Activated naive CD4-positive, alpha-beta T cell treated with anti-CD3 and anti-CD28 coated beads for 36 hours (primary cell): ENCODE measurements at places on chromosomes 6 and 20. TPM values are rescaled to one million over a fixed set of nuclear protein-coding genes. Genes with fewer than 3 reads are reported as not detected.
A peak's percentile ranks its signal among the peaks of the same experiment; 100 is the strongest.

The FABP7 gene
- not detected for total RNA-seq

The NANP gene
- total RNA-seq = 6.9 TPM

The HCRTR2 gene
- not detected for total RNA-seq

The TBX18 gene
- not detected for total RNA-seq

- no peak overlapping the region for H3K27ac ChIP-seq
- DNase-seq = no peak
- no peaks in the 10 kb centered on the region for H3K4me1 ChIP-seq
- H3K4me3 ChIP-seq = no peak overlapping the region
Measured at GRCh38 chr6:170182781-170183120, 108.1 kb downstream of the DLL1 start.

DNA sequence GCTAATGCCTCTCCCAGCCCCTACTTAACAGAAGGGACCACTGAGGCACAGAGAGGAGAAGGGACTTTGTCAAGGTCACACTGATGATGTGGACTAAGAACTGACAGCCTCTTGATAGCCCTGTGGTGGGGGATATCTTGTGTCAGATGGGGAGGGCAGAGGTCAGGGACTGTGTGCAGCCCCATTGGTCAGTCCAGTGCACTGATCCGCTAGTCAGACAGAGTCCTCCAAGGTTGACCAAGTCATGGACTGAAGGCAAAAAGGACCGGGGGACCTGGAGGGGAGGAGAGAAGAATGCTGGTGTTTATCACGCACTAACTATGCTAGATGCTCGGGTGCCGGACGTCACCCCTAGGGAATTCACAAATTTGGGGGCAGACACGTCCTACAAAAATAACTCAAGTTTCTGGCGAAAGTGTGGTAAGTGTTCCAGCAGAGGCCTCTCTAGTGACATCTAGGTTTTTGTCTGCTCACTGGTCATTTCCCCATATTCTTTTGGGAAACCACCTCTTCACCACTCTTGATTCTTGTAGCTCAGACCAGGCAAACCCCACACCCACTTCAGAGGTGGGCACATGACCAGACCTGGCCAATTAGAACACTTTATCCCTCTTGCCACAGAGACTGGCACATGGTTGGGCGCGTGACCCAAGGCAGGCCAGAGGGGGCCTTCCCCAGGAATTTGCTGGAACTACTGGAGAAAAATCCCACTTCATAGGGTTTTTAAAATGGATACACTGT, 21.0 kb downstream of the TCF15 start:
- H3K4me3 ChIP-seq = no peak overlapping the region
- H3K36me3 ChIP-seq = no peaks in the 10 kb centered on the region
- no peaks in the 10 kb centered on the region for H3K4me1 ChIP-seq
- peaks cover 8% of the 10 kb centered on the region for H3K27me3 ChIP-seq
- no peak overlapping the region for H3K27ac ChIP-seq
- no peak for DNase-seq

- no peak for DNase-seq
- H3K27ac ChIP-seq = no peak overlapping the region
- no peak overlapping the region for H3K4me3 ChIP-seq
- no peaks in the 10 kb centered on the region for H3K36me3 ChIP-seq
Measured at GRCh38 chr6:129966125-129966524, 52.3 kb upstream of the L3MBTL3 start.

GRCh38 chr6:64084185-64084663, 448.6 kb downstream of the PHF3 start:
- H3K4me1 ChIP-seq = no peaks in the 10 kb centered on the region
- H3K27me3 ChIP-seq = no peaks in the 10 kb centered on the region
- H3K27ac ChIP-seq = no peak overlapping the region
- no peak for DNase-seq

GRCh38 chr6:42140756-42141602, 1.4 kb downstream of the C6orf132 start:
- no peak for DNase-seq
- no peak overlapping the region for H3K4me3 ChIP-seq
- peaks cover 26% of the 10 kb centered on the region for H3K27me3 ChIP-seq

GRCh38 chr6:118187568-118188164, 280.6 kb downstream of the SLC35F1 start:
- peaks cover 32% of the 10 kb centered on the region for H3K4me1 ChIP-seq
- peak overlapping the region; percentile 82 for H3K27ac ChIP-seq
- DNase-seq = peak; percentile 53
- H3K36me3 ChIP-seq = no peaks in the 10 kb centered on the region
- H3K4me3 ChIP-seq = peak overlapping the region; percentile 5
- H3K27me3 ChIP-seq = no peaks in the 10 kb centered on the region

- DNase-seq = no peak
- no peaks in the 10 kb centered on the region for H3K36me3 ChIP-seq
- H3K4me1 ChIP-seq = no peaks in the 10 kb centered on the region
- H3K4me3 ChIP-seq = no peak overlapping the region
Measured at GRCh38 chr20:21832442-21833385, 127.2 kb downstream of the PAX1 start.

DNA sequence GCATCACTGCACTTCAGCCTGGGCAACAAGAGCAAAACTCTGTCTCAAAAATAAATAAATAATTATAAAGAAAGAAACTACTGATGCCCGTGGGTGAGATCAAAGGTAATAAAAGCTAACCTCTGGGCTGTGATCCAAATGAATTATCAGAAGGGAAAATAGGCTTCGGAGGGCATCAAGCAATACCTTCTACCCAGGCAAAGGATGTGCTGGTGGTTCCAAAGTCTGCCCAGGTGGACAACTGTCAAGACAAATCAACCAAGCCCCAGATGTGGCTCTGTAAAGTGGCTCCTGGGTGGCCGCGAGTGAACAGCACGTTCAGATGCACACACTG, 95.6 kb downstream of the SCML4 start:
- H3K27me3 ChIP-seq = no peaks in the 10 kb centered on the region
- H3K4me3 ChIP-seq = peak overlapping the region; percentile 80
- DNase-seq = no peak
- H3K4me1 ChIP-seq = peaks cover 73% of the 10 kb centered on the region
- peaks cover 5% of the 10 kb centered on the region for H3K36me3 ChIP-seq

DNA sequence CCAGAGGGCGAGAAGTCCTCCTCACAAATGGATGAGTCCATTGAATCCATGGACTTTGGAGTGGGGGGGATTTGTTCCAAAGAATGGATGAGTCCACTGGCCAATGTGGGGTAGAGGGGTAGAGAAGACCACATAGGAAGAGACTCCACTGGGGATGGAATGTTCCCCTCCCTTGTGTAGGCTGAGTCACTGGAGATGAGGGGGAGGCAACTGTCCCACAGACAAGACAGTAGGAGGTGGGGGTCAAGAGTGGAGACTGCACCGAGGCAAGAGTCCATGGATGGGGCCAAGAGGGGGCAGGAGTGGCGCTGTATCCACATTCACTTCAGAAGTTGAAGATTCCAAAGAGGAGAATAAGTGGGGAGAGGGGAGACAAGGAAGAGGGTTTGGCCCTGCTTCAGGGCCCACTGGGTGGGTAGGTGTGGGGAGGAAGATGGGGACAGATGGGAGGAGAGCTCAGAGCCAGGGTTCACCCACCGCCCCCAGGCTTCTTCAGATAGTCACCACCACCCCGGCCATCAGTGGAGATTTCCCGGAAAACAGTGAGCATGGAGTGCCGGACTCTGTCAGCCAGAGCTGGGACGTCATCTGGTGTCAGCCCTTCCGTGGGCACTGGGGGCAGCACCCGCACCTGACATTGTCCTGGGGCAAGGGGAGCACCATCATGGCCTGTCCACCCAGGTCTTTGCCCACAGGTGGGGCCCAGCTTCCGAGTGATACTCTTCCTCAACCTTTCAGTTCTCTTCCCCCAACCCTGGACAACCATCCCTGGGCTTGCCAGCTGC, 4.6 kb downstream of the EGFL8 start:
- H3K27ac ChIP-seq = no peak overlapping the region
- no peak overlapping the region for H3K4me3 ChIP-seq
- H3K27me3 ChIP-seq = no peaks in the 10 kb centered on the region
- H3K36me3 ChIP-seq = peaks cover 26% of the 10 kb centered on the region
- H3K4me1 ChIP-seq = peaks cover 19% of the 10 kb centered on the region

DNA sequence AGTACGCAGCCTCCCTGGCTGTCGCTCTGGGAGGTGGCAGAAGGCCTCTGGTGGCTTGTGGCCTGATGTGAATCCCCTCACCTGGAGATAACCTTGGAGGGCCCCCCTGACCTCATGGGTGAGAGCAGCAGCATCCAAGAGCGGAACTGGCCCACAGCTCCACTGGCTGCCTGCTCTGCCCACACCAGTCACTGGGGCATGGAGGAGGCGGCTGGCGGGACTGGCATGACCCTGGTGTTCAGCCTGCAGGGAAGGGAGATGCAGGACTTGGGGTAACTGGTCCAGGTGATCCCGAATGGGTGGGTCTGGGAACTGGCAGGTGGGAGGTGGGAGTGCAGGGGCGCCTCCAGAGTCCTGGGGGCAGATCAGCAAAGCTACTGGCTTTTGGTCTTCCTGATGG, 10.6 kb upstream of the DSN1 start:
- H3K4me3 ChIP-seq = no peak overlapping the region
- no peaks in the 10 kb centered on the region for H3K27me3 ChIP-seq
- H3K36me3 ChIP-seq = no peaks in the 10 kb centered on the region

DNA sequence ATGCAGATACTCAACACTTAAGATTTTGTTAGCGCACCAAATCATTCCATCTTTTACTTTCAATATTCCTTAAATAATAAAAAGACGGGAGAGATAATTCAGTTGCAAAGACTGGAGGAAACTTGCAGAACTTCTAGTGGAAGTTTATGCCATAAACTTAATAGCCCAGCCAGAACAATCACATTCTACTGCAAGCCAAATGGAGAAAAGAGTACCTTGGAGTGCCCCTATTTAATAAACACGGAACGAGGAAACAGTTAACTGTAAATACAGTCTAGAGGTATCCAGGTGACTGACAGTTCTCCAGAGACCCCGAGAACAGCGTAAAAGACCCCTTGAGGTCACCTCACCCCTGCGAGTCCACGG, 635 bp downstream of the SLC35B3 start:
- peak overlapping the region; percentile 94 for H3K27ac ChIP-seq
- DNase-seq = no peak
- H3K27me3 ChIP-seq = no peaks in the 10 kb centered on the region
- H3K4me1 ChIP-seq = peaks cover 32% of the 10 kb centered on the region

DNA sequence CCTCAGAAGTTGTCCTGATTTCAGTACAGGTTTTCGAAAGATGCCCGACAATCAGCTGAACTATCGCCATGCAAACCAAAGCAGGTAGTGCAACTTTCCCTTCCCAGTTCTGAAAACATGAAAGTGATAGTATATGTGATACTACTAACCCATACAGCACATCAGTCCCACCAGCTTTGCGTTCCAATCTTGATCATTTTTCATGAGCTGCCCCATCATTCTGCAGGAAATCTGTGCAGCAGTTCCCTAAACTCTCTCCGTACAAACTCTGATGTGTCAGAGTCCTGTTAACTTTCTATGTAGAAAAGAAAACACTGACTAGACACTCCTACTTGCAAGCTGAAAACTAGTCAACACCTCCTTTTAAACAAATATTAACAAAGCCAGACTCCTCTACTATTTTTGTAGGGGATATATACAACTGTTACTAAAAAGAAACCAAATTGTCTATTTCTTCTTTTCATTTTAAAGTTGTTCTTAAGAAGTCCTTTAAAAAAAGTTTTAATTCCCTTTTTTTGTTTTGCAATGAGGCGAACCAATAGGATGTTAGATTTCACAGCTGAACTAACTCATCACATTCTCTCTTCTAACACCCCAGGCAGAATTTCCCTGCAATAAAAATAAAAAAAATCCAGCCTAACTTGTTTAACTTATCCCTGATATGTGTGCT, 99.6 kb upstream of the DST start:
- no peak overlapping the region for H3K27ac ChIP-seq
- no peak overlapping the region for H3K4me3 ChIP-seq
- peaks cover 11% of the 10 kb centered on the region for H3K27me3 ChIP-seq
- no peaks in the 10 kb centered on the region for H3K4me1 ChIP-seq

DNA sequence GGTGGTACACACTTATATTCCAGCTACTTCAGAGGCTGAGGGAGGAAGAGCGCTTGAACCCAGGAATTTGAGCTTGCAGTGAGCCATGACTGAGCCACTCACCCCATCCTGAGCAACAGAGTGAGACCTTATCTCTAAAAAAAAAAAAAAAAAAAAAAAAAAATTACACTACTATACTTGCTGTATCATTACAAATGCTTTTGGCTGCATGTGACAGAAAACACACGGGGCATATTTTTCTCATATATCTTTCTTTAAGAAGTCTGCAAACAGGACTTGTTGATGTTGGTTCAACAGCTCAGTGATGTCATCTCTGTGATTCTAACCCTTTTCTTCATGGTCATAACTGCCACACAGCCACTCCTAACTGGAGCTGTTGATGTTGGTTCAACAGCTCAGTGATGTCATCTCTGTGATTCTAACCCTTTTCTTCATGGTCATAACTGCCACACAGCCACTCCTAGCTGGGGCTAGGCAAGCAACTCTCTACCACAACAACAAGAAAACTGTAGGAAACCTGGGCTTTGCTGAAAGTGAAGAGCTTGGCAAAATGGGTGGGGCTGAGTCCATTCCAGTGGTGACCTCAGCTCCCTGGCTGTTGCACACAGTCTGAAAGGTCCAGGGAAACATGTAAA, 19.8 kb downstream of the MTFR2 start:
- no peaks in the 10 kb centered on the region for H3K27me3 ChIP-seq
- H3K27ac ChIP-seq = no peak overlapping the region
- H3K36me3 ChIP-seq = peaks cover 22% of the 10 kb centered on the region
- H3K4me3 ChIP-seq = no peak overlapping the region

DNA sequence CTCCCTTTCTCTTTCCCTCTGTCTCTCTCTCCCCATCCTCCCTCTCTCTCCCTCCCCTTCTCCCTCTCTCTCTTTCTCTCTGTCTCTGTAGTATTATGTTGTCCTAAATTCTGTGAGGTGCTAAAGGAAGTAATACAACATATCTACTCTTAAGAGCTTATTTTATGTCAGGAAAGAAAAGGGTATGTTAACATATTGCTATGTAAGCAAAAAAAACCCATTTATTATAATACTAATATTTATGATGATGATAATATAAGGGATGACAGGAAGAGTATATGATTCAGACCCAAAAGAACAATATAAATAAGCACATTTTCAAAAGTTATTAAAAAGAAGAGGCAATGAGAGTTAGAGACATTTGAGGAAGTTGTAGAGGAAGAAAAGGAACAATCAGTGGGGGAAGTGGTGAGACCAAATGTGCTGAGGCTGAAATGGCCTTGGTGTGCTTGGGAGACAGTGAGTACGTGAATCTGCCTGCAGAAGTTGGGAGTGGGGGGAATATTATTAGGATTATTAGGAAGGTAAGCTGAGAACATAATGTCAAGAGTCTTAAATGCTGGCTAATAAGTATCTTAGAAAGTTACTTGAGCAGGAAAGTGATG, 303.6 kb upstream of the FERMT1 start:
- H3K27me3 ChIP-seq = no peaks in the 10 kb centered on the region
- DNase-seq = no peak
- H3K27ac ChIP-seq = no peak overlapping the region
- no peaks in the 10 kb centered on the region for H3K36me3 ChIP-seq
- no peaks in the 10 kb centered on the region for H3K4me1 ChIP-seq

- H3K4me3 ChIP-seq = no peak overlapping the region
- peaks cover 8% of the 10 kb centered on the region for H3K27me3 ChIP-seq
- peaks cover 16% of the 10 kb centered on the region for H3K4me1 ChIP-seq
- DNase-seq = no peak
- no peak overlapping the region for H3K27ac ChIP-seq
Measured at GRCh38 chr6:151961809-151962208, 154.3 kb downstream of the ESR1 start.
